NCI-H1436 (cell line): ENCODE measurements at places on chromosomes 5 and 9.

DNA sequence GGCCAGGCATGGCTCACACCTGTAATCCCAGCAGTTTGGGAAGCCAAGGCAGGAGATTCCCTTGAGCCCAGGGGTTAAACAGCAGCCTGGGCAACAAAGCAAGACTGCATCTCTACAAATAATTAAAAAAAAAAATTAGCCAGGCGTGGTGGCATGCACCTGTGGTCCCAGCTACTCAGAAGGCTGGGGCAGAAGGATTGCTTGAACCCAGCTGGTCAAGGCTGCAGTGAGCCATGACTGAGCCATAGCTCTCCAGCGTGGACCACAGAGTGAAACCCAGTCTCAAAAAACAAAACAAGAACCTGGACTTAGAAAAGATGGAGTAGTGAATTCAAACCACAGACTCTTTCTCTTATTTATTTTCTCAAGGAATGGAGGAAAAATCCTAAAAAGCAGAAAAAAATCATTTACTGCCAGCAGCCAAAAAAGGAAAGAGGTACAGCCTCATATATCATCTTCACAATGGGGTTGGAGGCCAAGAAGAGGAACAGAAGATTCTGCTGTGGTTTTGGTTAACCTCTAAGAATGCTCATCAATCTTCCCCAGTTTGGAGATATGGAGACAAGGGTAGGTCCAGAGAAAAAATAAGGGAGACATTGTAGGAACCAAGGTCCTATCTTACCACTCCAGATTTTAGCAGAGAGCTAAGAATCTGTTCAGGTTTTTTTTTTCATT is 40.0 kb upstream of the MYO10 start:
- DNase-seq: no peak

GRCh38 chr9:124102363-124102762 is 90.8 kb downstream of the LHX2 start:
- DNase-seq: no peak

GRCh38 chr5:77305956-77306355 is 95.5 kb downstream of the PDE8B start:
- no peak for DNase-seq

- DNase-seq: no peak
Measured at GRCh38 chr5:43106290-43106638, 14.4 kb upstream of the ZNF131 start.

GRCh38 chr9:91119142-91119541 is 242.6 kb downstream of the AUH start:
- DNase-seq: no peak

DNA sequence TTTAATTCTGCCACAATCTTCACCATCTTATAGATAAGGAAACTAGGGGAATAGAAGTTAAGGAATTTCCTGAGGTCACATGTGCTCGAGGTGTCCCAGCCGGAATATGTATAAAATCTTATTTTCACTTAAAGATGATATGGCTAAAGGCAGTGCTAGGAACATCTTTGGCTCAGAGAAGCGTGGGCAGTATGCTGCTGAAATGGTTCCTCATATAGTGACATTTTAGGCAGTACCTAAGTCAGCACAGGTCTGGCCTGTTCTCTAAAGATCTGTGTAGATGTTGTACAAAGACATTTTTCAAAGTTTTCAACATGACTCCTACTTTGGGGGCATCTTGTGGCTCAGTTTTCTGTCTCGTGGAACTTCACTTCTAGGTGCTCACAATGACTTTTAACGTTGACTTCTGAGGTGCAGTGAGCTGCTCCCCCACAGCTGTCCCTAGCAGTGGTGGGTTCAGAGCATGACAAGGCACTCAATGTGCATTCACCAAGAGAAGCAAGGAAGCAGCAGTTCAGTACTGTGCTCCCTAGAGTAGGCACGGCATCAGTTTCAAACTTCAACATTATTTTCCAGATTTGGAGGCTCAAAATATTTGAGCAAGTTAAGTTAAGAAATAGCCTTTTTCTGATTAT is 40.3 kb downstream of the TNFAIP8 start:
- DNase-seq: no peak

DNA sequence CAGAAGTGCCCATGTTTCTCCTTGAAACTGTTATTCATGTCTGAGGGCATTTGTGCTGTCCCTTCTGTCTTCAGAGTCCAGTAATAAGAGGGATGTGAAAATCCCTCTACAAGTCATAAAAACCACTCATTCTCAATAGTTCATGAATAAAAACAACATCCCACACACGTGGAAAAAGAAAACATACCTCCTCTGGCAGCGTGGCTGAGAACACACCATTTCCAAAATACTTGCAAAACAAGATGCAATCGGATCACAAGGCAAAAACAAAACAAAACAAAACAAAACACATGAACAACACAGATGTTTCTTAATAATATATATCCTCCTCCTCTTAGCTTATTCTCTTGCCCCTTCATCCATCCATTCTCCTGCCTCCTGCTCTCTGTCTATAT is 71.0 kb upstream of the EQTN start:
- DNase-seq: no peak

- DNase-seq: no peak
Measured at GRCh38 chr5:135221187-135221473, 177.9 kb downstream of the MACROH2A1 start.

DNA sequence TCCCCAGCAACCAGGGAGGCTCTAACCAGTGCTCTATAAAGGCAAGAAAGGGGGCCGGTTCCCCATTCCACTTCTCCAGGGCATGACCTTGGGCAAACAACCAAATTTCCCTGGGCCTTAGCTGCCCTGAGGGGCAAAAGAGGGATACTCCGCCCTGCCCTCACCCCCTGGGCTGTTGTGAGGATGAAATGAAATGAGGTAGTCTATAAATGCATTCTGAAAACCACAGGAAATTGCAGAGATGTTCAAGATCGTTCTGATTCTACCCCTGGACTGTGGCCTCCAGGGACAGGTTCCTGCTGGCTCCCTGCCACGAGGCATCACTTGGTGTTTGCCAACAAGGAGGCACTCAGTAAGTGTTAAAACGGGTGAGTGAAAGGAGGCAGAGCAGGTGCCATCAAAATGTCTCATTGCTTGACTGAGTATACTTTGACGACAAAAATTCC is 5.7 kb downstream of the RAPGEF1 start:
- DNase-seq: no peak

- peak; percentile 3 for DNase-seq
Measured at GRCh38 chr9:121201045-121201737, 478 bp downstream of the RAB14 start.

- no peak for DNase-seq
Measured at GRCh38 chr5:180423598-180423997, 70.5 kb upstream of the GFPT2 start.

GRCh38 chr9:99807276-99807852 is 14.3 kb upstream of the NR4A3 start:
- peak; percentile 24 for DNase-seq

DNA sequence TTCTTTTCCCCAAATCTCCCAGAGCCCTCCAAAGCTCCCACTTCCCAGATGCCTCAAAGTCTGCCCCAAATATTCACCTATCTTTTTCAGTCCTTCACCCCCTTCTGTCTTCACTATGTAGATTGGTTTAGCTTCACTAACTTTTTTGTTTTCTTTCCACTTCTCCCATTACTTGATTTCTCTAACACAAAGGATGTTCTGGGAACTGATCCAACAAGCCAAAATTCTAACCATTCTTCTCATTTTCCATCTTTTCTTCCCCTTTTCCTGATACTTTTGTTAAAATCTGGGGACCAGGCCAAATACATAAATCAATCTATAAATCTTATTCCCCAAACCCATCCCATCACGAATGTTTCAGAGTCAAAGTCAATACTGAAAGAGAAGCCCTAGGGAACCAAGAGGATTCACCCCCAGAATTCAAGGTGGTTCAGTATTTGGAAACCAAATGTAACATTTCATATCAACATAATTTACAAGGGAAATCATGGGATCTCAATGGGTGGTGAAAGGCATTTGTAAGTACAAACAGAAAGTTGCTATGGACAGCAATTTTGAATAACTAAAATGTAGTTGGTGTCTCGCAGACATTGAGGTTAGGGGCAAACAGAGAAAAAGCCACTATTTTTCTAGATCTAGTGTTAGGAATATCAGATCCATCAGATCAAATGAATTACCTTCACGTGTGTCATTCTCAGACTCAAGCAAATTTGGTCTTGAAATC is 35.3 kb downstream of the APTX start:
- no peak for DNase-seq

DNA sequence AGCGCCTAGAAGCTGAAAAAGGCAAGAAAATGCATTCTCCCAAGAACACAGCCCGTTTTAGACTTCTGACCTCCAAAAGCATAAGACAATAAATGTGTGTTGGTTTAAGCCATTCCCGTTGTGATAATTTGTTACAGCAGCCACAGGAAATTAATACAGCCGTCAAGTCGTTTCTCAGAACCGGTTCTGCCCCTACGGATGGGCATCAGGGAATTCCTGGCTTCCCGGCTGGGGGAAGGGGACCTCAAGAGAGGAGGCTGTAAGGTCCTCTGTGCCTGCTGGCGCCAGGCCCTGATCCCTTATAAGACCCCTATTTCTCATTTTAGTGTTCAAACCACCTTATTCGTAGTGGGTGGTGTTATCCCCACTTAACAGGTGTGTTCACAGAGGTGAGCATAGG is 50.6 kb upstream of the RPL26L1 start:
- no peak for DNase-seq

DNA sequence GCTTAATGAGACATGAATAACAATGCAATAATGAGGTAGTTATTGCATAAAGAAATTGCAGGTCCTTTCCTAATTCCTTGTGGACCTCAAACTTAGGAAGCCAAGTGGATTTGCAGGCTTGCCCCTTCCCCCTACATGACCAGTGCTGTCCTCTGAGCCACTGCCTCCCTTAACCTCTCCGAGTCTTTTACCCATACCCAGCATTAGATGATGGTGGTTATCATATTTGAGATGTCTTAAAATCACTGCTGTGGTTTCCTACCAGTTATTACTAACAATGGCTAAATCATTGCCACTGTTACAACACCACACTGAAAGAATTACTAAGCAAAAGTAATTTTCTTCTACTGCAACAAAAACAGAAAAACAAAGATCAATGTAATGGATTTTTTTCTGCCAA is 170.8 kb downstream of the EDIL3 start:
- DNase-seq: no peak

- DNase-seq: no peak
Measured at GRCh38 chr5:55800924-55801323, 50.2 kb upstream of the IL31RA start.

DNA sequence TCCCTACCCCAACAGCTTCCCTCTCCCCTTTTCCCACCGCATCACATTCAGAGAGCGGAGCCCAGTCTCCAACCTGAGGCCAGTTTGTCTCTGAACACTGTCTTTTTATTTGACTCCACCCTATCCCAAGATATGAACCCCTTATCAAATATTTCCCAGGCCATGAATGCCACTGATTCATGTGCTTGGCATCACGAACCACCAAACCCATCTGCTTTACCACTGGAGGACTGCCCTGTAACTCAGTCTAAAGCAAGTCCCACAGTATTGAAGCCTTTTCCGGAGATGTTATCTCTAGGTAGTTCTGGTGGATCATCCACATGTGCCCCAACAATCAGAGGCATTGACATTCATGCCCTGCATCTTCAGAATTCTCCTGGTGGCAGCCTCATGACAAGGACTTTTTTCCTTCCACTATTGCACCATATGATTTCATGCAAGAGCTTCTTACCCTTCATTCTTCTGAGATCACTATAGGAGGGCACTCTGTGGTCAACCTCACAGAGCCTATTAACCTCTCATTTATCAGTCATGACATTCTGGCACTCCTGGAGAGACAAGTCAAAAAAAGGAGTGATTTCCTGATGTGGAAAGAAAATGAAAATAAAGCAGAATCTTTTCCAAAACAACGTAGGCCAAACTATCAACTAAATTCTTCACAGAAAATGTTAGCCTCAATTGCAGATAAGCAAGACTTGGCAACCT is 12.3 kb upstream of the SPATA31D4 start:
- no peak for DNase-seq

DNA sequence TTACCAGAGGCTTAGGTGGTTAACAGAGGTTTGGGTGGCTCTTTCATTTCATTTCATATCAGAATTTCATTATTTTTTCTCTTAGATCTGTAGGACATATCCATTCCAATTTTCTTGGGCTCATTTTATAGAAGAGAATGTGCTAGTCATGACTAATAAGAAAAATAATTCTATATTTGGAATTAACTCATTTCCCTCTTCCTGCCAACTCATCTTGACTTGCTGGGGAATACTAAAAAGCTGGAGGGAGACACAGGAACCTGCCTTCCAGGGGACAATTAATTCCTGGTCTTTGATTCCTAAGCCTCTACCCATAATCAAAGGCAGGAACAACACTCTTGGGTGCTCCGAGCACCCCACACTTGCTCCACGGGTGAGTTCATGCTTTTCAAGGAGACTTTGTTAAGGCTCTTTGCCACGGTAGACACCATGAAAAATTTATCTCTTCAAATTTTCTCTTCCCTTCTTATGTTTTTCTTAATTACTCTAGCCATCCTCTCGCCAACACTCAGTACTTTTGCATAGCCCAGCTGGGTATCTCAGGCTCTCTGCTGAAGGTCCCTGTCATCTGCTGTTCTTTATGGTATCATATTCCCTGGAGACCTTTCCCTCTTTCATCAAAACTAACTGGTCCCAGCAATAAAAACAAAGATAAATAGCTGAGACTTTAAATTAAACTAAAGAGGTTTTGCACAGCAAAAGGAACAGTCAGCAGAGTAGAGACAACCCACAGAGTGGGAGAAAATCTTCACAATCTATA is 273.9 kb downstream of the NPR3 start:
- no peak for DNase-seq

DNA sequence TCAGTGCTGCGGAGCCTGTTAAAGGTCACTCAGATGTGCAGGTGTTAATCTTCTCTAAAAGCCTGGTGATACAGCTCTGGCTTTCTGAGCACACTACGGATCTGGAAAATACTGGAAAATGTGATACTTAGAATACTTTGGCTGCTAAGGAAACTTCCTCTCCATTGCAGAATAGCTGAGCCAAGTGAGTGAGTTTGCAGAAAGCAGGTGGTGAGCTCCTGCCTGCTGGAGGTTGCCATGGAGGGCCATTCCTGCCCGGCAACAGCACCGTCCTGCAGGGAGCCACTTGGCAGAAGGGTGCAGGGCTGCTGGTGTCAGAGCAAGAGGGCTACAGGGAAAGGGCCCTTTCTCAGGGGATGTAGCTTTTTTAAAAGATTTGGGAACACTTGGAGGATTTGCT is 40.7 kb downstream of the SECISBP2 start:
- DNase-seq: no peak

- no peak for DNase-seq
Measured at GRCh38 chr5:41918105-41918504, 7.0 kb upstream of the FBXO4 start.
